ENCODE measurements at places on chromosomes 2 and 18.
A peak's percentile ranks its signal among the peaks of the same experiment; 100 is the strongest.

DNA sequence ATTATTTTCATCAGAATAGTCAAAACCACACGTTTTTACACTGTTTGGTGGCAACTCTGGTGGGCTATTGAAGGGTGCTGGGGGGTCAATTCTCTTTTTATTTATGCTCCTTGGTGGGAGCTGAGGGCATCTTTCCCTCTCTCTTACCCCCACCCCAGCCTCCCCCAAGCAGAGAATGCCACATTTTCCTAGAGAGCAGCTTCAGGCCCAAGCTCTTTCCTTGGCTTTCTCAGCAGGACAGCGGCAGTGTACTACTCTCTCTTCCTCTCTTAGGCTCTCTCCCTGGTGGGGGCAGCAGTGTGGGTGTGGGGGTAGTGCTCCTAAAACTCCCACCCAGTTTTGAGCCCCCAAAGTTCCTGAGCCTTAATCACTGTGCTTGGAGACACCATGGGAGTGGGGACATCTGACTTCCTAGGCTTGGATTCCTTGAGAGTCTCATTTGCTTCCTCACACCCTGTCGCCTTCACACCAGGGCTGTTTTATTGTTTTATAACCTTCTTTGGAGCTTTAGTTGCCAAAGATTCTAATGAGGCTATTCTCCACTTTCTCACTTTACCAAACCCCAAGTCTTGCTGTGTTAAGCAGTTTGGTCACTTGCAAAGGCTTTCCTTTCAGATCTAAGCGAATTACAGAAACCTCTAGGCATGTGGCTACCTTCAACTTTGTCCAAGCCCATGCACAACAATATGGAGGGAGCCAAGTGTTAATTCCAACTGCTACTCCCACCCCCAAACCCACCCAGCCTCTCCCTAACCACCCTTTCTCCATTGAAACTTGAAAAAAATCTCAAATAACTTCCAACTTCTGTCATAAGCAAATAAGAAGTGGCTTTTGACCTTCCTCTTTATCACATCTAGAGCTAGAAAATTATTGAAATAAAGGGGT lies 6.0 kb upstream of the HOXD4 start:
- DNase-seq = no peak

DNA sequence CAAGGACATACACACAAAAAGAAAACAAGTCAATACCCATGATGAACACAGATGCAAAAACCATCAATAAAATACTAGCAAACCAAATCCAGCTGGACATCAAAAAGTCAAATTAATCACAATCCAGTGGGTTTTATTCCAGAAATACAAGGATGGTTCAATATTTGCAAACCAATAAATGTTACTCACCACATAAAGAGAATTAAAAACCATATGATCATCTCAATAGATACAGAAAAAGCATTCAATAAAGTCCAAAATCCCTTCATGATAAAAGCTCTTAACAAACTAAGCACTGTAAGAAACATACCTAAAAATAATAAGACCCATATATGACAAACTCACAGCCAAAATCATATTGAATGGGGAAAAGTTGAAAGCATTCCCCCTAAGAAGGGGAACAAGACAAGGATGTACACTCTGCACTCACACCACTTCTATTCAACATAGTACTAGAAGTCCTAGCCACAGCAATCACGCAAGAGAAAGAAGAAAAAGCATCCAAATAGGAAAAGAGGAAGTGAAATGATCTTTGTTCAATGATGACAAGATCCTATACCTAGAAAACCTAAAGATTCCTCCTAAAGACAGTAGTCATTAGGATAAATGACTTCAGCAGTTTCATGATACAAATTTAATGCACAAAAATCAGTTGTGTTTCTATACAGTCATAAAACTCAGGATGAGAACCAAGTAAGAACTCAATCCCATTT lies 62.6 kb downstream of the TRAPPC8 start:
- DNase-seq = no peak

DNA sequence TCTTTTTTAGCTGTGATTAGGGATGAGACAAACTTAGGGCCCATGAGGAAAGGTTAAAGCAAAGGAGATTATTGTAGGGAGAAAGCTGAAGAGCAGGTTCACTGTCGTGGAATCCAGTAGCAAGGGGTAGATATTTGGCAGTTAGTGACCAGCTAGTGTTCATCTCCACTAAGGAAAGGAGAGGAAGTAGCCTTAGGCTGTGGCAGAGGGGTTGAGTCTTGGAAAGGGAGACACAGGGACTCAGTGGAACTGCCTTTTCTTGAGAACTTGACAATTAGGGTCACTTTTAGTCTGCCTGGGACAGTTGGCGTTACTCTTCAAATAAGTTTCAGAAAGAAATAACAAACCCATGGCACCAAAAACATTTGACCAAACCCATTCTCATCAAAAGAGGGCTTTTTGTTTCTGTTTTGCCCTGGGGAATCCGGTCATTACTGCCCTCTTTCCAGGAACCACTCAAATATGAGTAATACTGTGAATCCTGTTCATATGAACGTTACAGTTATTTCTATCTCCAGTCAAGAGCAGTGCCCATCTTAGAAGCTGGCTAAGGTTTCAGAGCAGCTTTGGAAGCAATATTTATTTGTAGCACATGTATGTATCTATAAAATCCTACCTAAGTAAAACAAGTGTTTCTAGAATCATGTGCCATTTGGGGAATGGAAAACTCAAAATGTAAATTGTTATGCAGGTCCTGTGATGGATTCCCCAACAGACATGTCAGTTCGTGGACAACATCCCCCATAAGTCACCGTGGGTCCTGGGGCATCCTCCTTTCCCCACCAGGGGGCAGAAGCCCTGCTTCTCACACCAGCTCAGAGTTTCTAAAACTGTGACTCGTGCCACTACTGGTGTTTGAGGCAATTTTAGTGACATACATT lies 77.3 kb upstream of the PHLPP1 start:
- DNase-seq = peak; percentile 21

DNA sequence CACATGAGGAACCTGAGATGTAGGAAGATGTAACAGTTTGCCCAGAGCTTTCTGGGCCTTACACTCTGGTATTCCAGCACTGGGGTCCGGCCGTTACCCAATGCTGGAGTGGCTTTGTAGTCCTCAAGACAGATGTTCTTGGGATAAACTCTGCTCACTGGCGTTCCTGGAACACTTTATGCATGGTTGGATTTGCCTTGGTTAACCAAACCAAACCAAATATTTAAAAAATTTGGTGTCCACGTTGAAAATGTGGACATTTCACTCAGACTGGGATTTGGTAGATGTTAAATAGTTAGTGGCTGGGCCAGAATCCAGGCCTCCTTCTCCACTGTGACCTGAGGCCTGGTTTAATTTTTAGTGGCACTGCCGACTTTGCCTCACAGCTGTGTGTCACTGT lies 81.5 kb downstream of the ACOXL start:
- DNase-seq = no peak
